Stimulated activated CD4-positive, alpha-beta T cell treated with anti-CD3 and anti-CD28 coated beads, TNF-alpha, amount 100 ng/mL, for 24 hours (primary cell): ENCODE measurements at places on chromosomes 4 and X.

GRCh38 chrX:40108162-40108958, 10.6 kb upstream of the BCOR start:
- no peak for DNase-seq

DNA sequence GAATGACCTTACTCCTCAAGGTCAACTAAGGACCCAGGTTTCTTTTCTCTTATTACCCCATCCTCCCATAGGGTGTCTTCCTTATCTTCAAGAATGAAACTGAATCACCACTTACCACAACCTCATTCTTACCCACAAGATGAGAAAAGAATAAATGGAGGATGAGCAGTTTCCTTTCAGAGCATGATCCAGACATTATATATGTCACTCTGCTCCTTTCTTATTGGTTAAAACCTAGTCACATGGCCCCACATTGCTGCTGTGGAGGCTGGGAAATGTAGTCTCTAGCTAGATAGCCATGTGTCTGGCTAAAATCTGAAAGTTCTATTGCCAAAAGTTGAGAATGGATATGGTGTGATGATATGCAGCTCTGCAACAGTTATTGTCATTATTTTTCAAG, 62.4 kb upstream of the RAI2 start:
- DNase-seq = no peak

DNA sequence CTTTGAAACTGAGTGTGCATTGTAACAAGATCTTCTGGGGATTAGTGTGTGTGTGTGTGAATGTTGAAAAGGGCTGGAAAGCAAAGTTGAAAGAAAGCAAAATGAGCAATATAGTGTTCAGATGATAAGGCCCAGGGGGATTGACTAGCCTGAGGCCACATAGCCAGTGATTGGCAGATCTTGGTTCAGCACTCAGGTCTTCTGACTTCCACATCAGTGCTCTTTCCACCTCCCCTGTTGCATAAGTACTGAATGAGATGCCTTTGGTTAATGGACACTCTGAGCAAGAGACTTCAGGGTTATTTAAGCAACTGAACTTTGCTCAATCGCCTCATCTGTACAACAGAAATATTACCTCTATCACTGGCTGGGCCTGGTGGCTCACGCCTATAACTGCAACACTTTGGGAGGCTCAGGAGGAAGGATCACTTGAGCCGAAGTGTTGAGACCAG, 120.4 kb downstream of the TMEM164 start:
- DNase-seq = no peak

DNA sequence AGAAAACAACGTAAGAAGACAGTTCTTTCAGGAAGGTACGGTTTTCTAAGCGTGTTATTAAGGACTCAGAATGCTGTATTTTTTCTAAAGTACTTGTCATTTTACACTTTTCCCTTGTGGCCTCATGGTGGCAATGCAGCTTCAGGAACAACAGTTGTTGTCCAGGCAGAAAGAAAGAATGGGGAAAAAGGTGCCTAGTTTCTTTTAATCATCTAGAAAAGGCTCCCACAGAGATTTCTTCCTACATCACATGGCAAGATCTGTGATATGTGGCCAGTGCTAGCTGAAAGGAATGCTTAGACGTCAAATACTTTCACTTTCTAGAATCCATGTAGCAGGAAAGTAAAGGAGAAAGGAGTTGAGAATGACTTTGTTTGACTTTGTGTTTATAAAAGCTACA, 49.0 kb upstream of the TRAM1L1 start:
- DNase-seq = no peak

GRCh38 chr4:152971053-152971452, 34.9 kb downstream of the FHDC1 start:
- no peak for DNase-seq

- DNase-seq = no peak
Observed at GRCh38 chrX:104370089-104370488, 115.4 kb upstream of the ESX1 start.

DNA sequence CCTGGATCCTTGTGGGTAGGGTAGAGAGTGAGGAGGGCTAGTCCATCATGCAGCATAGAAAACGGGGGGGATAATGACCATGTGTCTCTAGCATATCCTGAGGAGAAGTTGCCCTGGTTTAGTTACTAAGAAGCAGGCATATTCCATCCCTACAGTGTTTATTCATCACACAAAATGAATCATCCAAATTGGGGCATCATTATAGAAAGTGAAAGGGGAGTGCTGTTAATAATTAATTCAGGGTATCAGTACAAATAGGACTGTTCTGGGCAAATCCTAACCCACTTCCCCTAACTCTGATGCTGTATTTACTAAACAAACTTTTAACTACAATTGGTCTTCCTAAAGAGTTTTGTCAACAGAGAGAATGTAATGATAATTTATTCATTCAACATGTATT, 281.1 kb upstream of the ARX start:
- DNase-seq = no peak
